ENCODE measurements at places on chromosomes 16 and 17.

DNA sequence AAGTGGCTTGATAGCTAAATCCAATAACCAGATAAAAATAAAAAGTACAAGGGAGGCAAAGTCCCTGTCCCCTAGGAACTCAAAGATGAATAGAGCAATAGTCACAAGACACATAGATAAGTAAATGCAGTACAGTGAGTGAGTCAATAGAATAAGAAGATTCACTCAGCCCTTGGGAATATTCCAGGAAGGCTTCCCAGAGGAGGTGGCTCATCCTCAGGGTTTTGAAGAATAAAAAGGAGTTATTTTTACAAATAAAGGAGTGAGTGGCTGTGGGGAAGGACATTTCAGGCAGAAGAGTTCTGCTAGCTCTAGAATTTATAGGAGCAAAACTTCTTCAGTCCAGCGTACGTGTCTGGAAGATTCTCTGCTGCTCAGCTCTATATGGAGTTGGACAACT, 177.4 kb upstream of the SDK2 start:
- no peak for DNase-seq

DNA sequence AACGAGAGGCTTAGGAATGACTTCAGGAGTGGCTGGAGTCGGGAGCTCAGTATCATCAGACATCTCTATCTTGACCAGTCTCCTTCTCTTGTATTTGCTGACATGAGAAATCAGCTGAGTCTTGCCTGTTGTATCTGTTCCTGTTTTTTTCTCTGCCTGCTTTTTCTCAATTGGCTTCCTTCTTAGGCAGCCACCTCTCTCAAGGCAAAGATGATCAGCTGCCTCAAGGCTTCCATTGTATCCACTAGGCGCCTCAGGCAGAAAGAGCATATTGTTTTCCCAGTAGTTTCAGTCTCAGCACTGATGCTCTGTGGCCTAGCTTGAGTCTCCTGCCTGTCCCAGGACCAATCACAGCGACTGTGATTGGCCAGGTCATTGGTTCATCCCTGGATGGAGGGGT, 306.2 kb downstream of the CPPED1 start:
- no peak for DNase-seq

DNA sequence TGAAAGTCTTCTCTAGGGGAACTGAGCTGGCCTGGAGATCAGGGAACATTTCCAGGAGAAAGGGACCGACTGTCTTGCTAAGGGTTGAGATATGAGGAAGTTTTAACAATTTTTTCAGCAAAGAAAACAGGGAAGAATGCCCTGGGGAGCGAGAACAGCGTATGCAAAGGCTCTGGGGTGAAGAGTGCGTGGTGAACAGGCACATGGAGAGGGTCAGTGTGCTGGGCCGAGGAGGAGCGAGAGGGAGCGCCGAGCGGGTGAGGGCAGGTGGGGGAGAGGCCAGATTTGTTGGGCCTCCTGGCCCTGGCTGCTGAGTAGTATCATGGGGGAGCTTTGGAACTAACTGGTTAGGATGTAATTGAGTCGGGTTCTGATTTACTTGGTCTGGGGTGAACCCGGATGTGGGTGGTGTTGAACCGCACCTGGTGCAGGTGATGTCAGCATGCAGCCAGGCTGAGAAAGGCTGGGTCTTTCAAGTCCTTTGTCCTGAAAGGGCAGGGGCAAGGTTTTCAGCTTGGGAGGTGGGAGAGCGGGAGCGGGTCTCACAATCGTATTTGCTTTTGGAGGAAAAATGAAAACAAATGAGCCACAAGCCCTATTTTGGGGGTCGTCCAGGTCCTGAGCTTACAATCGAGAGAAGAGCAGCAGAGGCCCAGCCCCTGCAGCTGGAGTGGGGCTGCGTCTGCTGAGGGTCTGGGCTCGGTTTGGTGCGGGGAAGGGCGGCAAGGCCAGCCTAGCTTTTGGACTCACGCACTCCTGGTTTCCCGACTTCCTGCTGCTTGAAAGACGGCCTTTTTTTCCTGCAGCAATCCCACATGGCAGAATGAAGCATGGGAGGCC, 11.1 kb upstream of the WFDC1 start:
- DNase-seq, result no peak

DNA sequence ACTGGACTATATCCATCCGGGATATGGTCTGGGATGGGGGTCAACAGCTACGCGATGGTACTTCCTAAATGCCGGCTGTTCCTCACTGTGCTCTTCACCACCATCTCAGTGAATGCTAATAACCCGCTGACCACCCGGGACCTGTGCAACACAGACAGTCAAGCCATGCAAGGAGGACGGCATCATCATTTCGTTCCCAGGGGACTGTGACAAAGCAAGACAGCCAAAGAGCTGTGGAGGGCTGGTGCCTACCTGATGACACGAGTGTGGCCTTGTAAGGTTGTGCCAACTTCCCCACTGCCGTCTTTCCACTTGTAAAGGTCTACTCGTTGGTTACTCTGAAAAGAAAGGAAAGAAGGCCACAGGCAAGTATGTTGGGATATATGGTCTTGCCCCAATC, 33.7 kb downstream of the WDR59 start:
- no peak for DNase-seq

DNA sequence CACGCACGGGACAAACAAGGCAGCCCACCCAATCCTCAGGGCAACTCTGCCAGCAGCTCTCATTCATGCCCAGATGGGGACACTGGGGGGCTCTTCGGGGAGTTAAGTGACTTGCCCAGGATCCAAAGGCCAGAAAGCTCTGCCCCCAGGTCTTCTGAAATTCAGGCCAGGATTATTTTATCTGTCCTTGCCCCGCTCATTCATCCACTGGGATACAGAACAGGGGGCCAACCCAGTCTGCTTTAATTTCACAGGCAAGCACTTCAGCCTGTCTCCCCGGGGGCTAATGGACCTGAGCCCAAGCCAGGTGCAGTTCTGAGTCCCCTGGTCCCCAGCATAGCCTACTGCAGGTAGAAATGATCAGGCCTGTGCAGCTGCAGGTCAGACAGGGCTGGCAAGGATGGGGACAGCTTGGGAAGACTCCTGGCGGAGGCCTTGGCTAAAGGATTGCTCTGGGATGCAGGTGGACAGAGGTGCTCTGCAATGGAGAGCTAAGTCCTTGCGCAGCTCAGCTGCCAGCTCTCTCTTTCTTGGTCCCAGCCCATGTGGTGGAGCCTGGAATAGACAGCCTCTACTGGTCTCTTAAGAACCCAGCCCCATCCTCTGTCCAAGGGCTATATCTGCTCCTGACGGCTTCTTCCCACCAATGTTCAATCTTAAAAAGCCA, 766 bp upstream of the B3GNT9 start:
- no peak for DNase-seq

DNA sequence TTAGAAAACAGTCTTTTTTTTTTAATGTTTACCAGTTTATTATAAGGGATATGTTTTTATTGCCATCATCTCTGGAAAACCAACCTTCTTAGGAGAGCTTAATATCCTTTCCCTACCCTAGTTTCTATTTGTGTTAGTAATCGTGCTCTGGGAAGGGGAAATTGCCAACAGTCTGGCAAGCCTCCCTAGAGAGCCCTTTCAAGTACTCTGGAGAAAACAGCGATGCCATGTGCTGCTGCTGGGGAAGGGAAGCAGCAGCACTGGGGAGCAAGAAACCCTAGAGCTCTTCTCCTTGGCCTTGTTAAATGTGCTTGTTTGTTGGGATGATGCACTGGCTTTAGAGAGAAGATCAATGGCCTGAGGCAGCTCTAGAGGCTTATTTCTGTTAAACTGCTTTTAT, 10.3 kb downstream of the RETREG3 start:
- DNase-seq, result peak; percentile 15

DNA sequence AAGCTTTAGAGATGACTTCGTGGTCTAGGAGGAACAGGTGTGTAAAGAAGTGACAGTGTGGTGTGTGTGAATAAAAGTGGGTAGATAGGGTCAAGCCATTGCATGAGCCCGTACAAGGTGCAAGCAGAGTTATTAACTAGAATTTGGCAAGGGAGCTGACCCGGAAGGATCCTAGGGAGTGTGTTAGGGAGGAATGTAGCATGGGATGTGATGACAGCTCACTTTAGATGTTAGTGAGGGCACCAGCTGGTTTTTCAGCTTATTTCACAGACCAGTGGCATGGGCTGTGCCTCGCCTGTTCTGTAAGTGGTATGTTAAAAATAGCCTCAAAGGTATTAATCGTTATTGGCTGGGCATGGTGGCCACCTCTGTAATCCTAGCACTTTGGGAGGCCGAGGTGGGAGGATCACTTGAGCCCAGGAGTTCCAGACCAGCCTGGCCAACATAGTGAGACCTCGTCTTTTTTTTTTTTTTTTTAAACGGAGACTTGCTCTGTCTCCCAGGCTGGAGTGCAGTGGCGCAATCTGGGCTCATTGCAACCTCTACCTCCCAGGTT, 8.3 kb downstream of the ANKRD40CL start:
- DNase-seq, result no peak

DNA sequence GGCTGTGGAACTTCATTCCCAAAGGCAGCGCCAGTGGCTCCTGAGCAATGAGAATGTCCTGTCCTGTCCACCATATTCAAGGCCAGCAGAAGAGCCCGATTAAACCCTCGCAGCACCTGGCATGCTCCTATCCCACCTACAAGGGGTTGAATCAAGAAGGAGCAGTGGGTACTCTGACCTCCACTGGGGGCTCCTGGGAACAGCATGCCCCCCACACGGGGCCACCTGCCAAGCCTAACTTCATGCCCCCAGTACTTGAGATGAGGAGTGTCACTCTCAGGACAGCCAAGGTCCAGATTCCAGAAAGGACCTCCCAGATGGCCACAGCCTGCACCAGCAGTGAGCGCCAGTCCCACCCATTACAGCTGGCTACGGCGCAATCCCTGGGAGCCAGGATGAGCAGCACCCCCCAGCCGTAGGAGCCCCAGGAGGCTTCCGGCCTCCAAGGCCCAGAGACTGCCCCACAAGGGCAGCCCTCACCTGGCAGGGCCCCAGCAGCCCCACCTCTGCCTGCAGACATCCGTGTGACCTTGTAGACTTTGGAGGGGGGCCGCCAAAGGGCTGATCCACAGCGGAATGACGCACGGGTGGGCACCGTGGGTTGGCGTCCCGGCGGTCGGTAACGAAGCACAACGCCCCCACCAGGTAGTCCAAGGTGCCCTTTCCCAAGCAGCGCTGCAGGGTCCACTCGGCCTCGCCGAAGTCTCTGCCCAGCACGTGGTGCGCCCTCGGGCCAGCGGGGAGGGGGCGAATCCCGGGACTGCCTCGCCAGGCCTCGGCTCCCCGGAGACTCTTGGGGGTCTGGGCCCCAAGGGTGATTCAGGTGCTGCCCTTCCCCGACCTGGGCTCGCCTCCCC, 1.0 kb upstream of the MPDU1 start:
- DNase-seq, result no peak

DNA sequence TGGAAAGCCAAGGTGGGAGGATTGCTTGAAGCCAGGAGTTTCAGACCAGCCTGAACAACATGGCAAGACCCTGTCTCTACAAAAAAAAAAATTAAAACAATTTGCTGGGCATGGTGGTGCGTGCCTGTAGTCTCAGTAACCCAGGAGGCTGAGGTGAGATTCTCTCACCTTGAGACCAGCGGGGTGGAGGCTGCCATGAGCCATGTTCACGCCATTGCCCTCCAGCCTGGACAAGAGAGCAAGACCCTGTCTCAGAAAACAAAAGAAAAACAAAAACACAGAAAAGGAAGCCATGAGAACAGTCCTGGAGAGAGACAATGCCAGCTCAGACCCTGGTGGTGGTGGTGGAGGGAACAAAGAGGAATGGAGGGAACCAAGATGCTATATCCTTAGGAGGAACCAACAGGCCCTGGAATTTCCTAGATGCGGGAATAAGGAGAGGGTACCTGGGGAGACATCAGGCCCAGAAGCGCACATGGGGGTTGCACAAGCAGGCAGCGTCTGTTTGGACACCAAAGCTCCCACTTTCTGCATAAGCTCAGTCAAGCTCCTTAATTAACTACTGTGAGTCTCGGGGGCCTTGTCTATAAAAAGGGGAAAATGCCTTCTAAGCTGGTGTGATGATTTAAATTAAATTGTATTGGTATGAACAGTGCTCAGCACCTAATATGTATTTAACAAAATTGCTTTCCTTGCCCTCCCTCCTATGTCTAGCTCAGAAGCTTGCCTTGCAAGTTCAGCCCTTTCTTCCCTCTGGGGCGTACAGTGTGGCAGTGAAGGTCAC, 143.8 kb downstream of the CCT6B start:
- no peak for DNase-seq

DNA sequence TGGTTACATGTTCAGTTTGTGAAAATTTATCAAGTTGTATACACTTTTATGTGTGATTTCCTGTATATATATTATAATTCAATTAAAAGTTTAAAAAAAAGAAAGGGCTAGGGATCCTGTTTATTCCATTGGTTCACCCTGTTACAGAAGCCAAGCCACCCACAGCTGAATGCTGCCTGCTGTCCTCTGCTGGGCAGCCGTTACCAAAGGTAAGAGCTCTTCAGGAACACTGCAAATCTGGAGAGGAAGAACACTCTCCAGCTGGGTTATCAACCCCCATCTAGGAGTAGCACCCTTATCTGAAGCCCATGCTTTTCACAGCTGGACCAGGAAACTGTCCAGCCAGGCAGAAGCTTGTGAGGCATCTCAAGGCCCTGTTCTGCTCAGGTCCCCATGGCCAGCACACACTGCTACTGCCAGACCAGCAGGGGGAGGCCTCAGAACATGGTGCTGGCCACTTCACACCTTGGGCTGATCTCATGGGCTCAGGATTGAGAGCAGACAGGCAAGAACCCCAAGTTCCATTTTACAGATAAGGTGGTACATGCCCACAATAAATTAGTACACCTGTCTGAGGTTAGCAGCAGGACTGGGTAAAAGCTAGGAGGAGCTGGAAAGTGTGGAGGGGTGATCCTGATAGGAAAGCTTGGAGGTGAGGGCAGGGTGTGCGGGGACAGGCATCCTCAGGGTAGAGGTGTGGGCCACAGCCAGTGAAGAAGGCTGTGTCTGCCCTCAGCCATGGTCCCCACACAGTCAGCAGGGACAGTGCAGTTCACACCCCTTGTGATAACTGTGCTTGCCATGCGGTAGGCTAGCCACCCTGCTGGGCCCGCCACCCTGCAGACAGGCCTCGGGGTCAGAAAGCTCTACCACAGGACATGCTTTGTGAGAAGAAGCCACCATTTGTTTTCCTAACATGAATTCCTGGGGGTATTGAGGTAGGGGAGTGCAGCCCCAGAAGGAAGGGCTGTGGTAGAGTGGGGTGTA, 54.3 kb upstream of the SREBF1 start:
- DNase-seq, result peak; percentile 10

DNA sequence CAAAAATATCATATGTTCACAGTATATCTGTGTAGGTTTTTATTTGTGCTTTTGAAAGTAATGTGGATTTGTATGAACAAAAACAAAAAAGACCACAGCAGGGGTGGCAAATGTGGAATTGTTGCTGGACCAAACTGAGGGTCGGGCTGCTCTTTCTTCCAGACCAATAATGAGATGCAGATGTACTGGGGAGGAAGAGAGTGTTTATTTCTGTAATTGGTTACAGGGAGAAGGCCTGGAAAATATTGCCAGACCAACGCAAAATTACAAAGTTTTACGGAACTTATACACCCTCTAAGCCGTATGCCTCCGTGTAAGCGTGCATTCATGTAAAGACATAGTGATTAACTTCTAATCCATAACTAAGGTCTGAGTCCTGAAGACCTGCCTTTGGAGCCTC, 353.9 kb upstream of the C16orf82 start:
- DNase-seq, result no peak

GRCh38 chr17:54085934-54086333, 263.2 kb downstream of the KIF2B start:
- no peak for DNase-seq

- no peak for DNase-seq
Observed at GRCh38 chr17:74879308-74879707, 6.5 kb upstream of the FDXR start.
